ENCODE measurements at places on chromosomes 6 and 20. TPM values are rescaled to one million over a fixed set of nuclear protein-coding genes. Genes with fewer than 3 reads are reported as not detected.

Gene TTK
- total RNA-seq = 39.1 TPM

Gene GJA1
- 0.09 TPM for total RNA-seq

Gene BTNL2
- not detected for total RNA-seq

Gene AKAP7
- 5.1 TPM for total RNA-seq

DNA sequence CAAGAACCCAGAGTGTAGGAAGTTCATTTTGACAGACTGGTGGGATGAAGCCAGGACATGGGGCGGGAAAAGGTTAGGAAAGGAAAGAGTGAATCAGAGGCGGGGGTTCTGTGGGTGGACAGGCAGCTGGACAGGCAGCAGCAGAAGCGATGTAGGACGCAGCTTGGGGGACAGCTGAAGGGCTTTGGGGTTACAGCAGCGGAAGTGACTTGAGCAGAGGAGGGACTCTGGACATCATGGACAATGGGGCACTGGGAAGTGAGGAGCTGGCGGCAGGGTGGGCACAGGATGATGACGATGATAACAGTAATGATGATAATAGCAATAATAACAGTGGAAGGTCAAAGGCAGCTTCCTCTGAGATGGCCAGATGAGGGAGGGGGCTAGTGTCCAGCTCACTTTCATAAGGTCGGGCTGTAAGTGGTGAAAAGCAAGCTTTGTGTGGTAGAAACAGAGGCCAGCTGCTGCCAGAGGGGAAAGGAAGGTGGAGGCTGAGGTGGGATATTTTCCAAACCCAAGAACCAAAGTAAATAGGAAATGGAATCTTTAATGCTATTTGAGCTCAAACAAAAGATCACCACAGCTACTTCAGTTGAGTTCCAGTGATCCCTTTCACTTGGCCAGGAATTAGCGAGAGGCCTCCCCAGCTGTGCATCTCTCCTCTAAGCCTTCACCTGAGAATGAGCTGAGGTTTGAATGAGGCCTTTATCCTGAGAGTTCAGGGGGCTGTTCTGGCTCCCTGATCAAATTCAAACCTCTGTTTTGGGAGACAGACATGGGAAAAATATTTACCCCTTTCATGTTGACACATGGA, 433.5 kb downstream of the DHX35 start:
- H3K27me3 ChIP-seq = peaks cover 9% of the 10 kb centered on the region
- H3K27ac ChIP-seq = no peak overlapping the region
- no peak for DNase-seq
- no peak overlapping the region for H3K4me3 ChIP-seq
- H3K36me3 ChIP-seq = no peaks in the 10 kb centered on the region

GRCh38 chr6:139398658-139399057, 24.2 kb upstream of the CITED2 start:
- DNase-seq = no peak
- peaks cover 3% of the 10 kb centered on the region for H3K27me3 ChIP-seq
- H3K4me1 ChIP-seq = no peaks in the 10 kb centered on the region
- H3K36me3 ChIP-seq = no peaks in the 10 kb centered on the region
- H3K4me3 ChIP-seq = no peak overlapping the region

GRCh38 chr6:156219973-156220372, 557.2 kb upstream of the ARID1B start:
- H3K27ac ChIP-seq = no peak overlapping the region
- no peaks in the 10 kb centered on the region for H3K4me1 ChIP-seq
- DNase-seq = no peak
- H3K27me3 ChIP-seq = no peaks in the 10 kb centered on the region
- no peak overlapping the region for H3K4me3 ChIP-seq
- peaks cover 3% of the 10 kb centered on the region for H3K36me3 ChIP-seq

DNA sequence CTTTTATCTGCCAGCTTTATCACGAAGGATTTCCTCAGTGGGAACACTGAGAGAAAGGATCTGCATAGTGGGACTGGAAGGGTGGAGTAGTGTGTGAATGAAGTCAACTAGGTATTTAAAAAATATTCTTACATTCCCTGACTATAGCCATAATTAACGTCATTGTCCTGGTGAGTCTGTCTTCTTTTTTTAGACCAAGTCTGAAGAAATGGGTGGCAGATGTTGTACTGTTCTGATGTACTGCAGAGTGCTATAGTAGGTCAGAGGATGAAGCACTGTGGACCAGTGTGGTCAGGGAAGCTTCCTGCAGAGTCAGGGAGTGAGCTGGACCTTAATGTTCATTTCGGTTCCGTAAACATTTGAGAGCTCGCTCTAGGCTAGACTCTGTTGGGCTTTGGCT, 11.9 kb downstream of the TULP4 start:
- H3K4me3 ChIP-seq = no peak overlapping the region
- no peak overlapping the region for H3K27ac ChIP-seq
- H3K27me3 ChIP-seq = no peaks in the 10 kb centered on the region
- H3K4me1 ChIP-seq = peaks cover 47% of the 10 kb centered on the region
- no peak for DNase-seq

- DNase-seq = no peak
- no peak overlapping the region for H3K4me3 ChIP-seq
- H3K4me1 ChIP-seq = no peaks in the 10 kb centered on the region
- H3K27ac ChIP-seq = no peak overlapping the region
- H3K27me3 ChIP-seq = peaks cover 37% of the 10 kb centered on the region
These were observed 3.8 kb downstream of the EYA2 start for GRCh38 chr20:46898423-46898822.

- no peaks in the 10 kb centered on the region for H3K36me3 ChIP-seq
- no peak overlapping the region for H3K4me3 ChIP-seq
- no peak overlapping the region for H3K27ac ChIP-seq
These were observed 47.3 kb upstream of the ZNF133 start for GRCh38 chr20:18240997-18241396.

GRCh38 chr6:123295181-123295580, 299.1 kb downstream of the CLVS2 start:
- no peak overlapping the region for H3K4me3 ChIP-seq
- no peak overlapping the region for H3K27ac ChIP-seq
- H3K36me3 ChIP-seq = no peaks in the 10 kb centered on the region
- DNase-seq = no peak
- no peaks in the 10 kb centered on the region for H3K4me1 ChIP-seq

GRCh38 chr6:167917551-167918154, 79.8 kb upstream of the KIF25 start:
- H3K36me3 ChIP-seq = no peaks in the 10 kb centered on the region
- no peak overlapping the region for H3K27ac ChIP-seq
- peaks cover 1% of the 10 kb centered on the region for H3K27me3 ChIP-seq

- H3K27me3 ChIP-seq = no peaks in the 10 kb centered on the region
- DNase-seq = peak; percentile 57
- H3K27ac ChIP-seq = peak overlapping the region; percentile 91
- H3K4me3 ChIP-seq = peak overlapping the region; percentile 51
- H3K36me3 ChIP-seq = peaks cover 3% of the 10 kb centered on the region
These were observed 47.0 kb downstream of the ZDHHC14 start for GRCh38 chr6:157427969-157428368.

- H3K4me3 ChIP-seq = no peak overlapping the region
- H3K36me3 ChIP-seq = no peaks in the 10 kb centered on the region
- H3K4me1 ChIP-seq = no peaks in the 10 kb centered on the region
- H3K27ac ChIP-seq = no peak overlapping the region
- DNase-seq = no peak
These were observed 363.8 kb downstream of the DOK5 start for GRCh38 chr20:54839224-54839623.

DNA sequence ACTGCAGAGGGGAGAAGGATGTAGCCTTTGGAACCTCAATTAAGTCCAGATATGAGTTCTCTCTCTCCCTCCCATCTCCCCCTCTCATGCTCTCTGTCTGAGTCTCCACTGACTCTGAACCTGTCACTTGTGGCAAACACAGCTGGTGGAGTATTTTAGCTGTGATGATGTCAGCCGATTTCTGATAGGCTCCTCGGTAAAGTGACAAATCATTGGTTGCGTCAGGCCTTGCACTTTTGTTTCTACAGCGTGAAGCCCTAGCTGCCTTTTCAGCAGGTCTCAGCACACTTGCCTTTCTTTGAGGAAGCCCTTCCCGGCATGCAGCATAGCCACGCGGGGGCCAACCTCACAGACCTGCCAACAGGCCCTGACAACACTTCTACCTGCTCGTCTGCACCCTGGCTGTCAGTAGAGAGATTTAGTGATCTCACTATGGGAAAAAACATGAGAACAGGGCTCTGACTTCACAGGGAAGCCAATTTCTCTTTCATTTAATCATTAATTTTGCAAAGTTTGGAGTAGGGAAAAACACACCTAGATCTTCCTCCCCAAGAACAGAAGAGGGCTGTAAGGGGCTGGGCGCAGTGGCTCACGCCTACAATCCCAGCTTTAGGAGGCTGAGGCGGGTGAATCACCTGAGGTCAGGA, 84.4 kb downstream of the GMPR start:
- no peaks in the 10 kb centered on the region for H3K27me3 ChIP-seq
- H3K4me1 ChIP-seq = peaks cover 78% of the 10 kb centered on the region
- peak overlapping the region; percentile 99 for H3K27ac ChIP-seq
- peak overlapping the region; percentile 62 for H3K4me3 ChIP-seq

DNA sequence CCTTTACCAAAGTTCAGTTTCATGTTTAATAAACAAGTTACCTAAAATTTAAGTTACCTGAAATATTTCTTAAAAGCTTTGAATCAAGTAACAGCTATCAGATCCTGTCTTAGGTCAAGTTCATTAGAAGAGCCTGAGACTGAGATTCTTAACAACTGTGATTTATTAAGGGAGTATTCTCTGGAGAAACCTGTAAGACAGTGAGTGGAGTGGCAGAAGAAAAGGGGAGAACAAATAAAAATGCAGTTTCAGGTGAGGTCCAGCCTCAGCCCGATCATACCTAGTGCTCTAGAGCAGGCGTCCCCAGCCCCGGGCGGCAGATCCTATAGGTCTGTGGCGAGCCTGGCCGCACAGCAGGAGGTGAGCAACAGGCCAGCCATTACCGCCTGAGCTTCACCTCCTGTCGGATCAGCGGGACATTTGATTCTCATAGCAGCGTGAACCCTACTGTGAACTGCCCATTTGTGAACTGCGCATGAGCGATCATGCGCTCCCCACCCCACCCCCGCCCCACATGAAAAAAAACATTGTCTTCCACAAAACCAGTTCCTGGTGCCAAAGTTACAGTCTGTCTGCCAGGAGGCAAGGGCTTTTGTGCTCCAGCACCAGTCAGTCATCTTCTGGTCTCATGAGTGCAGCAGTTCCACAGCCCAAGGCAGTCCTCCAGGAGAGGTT, 59.2 kb upstream of the ADGRB3 start:
- H3K27me3 ChIP-seq = peaks cover 2% of the 10 kb centered on the region
- H3K27ac ChIP-seq = no peak overlapping the region
- DNase-seq = no peak

GRCh38 chr6:162450358-162450757, 277.2 kb downstream of the PRKN start:
- H3K4me1 ChIP-seq = no peaks in the 10 kb centered on the region
- H3K36me3 ChIP-seq = no peaks in the 10 kb centered on the region
- H3K27me3 ChIP-seq = no peaks in the 10 kb centered on the region
- no peak for DNase-seq

DNA sequence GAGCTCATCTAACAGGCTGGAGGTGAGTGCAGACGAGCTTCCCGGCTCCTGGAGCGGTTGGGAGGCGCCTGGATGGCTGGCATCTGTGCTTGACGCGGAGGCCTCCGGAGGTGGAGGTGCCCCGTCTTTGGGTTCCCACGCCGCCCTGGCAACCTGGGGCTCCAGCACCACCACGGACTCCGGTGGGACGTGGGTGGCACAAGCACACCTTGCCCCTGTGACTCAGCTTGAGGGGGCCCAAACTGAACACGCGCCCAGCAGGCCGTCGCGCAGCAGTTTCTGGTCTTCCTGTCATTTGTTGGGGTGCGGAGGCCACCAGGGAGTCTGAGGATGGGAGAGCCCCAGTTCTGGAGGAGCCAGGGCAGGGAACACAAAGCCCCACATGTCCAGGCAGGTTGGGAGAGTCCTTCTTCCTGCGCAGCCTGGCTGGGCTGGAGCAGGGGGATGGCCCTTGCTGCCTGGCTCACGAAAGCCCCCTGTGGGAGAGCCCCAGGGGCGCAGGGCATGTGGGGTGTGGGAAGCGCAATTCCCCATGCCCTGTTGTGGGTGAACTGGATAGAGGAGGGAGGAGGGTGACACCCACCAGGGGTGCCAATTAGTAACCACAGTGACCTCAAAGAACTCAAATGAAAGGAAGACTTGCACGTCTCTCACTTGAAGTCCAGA, 1378.6 kb upstream of the DEFB115 start:
- H3K27me3 ChIP-seq = no peaks in the 10 kb centered on the region
- H3K36me3 ChIP-seq = peaks cover 7% of the 10 kb centered on the region
- H3K4me1 ChIP-seq = no peaks in the 10 kb centered on the region
- H3K4me3 ChIP-seq = no peak overlapping the region
- H3K27ac ChIP-seq = no peak overlapping the region
- DNase-seq = no peak

DNA sequence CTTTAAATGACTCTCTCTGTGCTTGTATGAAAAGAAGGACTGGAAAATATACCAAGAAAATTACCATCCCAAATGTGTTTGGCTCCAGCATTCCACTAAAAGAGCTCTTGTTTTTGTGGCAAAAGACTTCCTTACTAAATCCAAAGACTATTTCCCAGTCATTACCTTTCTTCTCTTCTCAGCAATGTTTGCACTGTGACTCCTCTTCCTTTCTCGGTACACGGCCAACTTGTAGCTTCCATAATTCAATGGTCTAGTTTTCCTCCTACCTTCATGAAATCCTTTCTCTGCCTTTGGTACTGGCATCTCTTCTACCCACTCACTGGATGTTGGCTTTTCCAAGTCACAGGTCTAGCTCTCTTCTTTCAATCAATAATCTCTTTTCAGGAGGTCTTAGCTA, 568.5 kb upstream of the JAG1 start:
- H3K27ac ChIP-seq = no peak overlapping the region
- H3K4me1 ChIP-seq = no peaks in the 10 kb centered on the region
- peaks cover 2% of the 10 kb centered on the region for H3K27me3 ChIP-seq
- H3K4me3 ChIP-seq = no peak overlapping the region
- DNase-seq = no peak

GRCh38 chr6:12873691-12874090, 157.1 kb downstream of the PHACTR1 start:
- no peaks in the 10 kb centered on the region for H3K4me1 ChIP-seq
- H3K27me3 ChIP-seq = peaks cover 8% of the 10 kb centered on the region
- no peak overlapping the region for H3K4me3 ChIP-seq

DNA sequence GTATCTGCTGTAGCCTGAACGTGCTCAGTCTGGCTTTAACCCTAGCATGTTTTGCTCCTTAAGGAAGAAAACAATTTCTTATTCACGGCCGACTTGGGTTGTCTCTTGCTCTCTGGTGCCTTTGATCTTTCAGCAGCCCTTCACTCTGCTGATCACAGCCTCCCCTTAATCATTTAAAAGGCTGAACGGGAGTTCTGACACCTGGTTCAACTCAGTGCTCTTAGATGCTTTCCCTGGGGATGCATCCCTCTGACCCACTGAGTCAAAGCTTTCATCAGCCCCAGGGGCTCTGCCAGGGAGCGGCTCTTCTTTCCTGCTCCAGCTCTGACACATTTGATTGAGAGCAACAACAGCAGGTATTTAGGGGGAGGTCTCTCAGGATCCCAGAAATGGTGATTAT, 79.0 kb upstream of the FYN start:
- H3K4me3 ChIP-seq = no peak overlapping the region
- H3K27ac ChIP-seq = no peak overlapping the region
- peaks cover 14% of the 10 kb centered on the region for H3K4me1 ChIP-seq
- no peak for DNase-seq

DNA sequence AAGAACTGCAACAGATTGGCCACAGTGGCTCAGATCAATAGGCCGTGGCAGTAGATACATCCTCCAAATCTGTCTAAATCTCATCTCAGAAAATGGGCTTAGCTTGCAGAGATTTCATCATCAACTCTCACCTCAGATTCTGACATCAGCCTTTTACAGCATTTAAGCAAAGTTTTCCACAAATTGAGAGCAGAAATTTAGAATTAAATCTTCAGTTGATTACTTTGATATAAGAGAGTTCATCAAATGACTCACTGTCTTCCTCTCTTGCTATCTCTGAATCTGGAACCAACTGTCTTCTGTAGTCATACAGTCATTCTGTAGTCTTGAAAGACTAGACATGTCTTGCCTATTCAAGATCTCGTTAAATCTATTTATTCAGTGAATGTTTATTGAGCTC, 45.2 kb upstream of the CTAGE9 start:
- H3K27me3 ChIP-seq = peaks cover 18% of the 10 kb centered on the region
- no peaks in the 10 kb centered on the region for H3K4me1 ChIP-seq
